ENCODE measurements at places on chromosomes 2 and 18. TPM values are rescaled to one million over a fixed set of nuclear protein-coding genes. Genes with fewer than 3 reads are reported as not detected.

The DLX1 gene
- total RNA-seq, result 0.07 TPM

GRCh38 chr18:46556590-46557206 is 100.3 kb downstream of the LOXHD1 start:
- no peak for DNase-seq

DNA sequence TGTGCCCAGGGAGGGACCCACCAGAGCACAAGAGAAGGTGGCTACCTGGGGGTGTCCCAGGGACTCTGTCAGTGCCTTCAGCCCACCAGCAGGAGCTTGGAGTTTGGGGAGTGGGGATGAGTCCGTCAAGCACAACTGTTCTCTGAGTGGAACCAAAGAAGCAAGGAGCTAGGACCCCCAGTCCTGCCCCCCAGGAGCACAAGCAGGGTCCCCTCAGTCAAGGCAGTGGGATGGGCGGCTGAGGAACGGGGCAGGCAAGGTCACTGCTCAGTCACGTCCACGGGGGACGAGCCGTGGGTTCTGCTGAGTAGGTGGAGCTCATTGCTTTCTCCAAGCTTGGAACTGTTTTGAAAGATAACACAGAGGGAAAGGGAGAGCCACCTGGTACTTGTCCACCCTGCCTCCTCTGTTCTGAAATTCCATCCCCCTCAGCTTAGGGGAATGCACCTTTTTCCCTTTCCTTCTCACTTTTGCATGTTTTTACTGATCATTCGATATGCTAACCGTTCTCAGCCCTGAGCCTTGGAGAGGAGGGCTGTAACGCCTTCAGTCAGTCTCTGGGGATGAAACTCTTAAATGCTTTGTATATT is 14.0 kb downstream of the ITM2C start:
- no peak for DNase-seq

DNA sequence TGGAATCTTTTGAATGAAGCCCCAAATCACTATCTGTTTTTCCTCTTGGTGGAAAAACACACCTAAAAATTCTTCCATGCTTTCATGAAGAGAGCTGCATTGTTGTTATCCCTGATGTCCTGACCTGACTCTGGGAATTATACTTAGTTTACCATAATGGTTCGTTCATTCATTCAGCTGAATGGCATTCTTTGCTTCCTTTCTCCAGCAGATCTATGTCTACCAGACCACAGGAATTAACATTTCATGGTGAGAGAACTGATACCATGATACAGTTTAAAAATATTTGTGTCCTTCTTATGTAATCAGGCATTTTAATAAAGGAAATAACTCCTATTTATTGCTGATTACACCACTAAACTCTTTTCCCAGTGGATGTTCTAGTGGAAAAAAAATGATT is 11.1 kb upstream of the SLC4A10 start:
- no peak for DNase-seq
